ENCODE measurements at places on chromosomes 6 and 20. TPM values are rescaled to one million over a fixed set of nuclear protein-coding genes. Genes with fewer than 3 reads are reported as not detected.

The HLA-A gene
- 321 TPM for total RNA-seq

The SLA2 gene
- not detected for total RNA-seq

The POU3F2 gene
- total RNA-seq: 0.63 TPM

GRCh38 chr20:18052856-18053255 lies 4.9 kb downstream of the OVOL2 start:
- DNase-seq: no peak

The SIRPD gene
- total RNA-seq: not detected

DNA sequence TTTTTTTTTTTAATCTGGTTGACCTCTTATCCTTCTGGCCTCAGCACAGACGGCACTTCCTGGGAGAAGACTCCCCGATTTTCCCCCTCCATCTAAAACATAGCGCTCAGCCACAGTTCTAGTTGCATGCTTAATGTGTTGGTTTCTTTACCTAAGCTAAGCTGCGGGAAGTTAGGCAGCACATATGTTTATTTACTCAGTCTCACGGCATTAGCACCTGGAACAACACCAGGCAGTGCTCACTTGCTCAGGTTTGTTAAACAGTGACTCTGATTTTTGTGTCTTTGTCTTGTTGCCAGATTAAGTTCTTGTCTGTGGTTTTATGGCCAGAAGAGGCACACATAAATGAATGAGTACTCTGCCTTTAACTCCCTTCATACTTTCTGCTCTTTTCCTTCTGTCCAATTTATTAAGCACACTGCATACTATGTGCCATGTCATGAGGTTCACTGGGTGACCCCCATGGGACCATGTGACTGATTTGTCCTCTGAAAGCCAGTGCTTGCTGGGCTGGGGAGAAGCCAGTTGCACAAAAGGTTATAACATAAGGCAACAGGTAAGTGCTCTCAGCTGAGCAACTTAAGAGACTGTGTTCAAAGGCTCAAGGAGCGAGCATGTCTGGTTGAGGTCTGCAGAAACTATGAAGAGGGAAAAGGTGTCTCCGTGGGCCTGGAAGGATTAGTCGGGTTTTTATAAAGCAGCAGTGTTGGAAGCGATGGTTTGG lies 93.6 kb downstream of the RPP40 start:
- DNase-seq: no peak

The GTSF1L gene
- not detected for total RNA-seq

The SH3BGRL2 gene
- 13.2 TPM for total RNA-seq

DNA sequence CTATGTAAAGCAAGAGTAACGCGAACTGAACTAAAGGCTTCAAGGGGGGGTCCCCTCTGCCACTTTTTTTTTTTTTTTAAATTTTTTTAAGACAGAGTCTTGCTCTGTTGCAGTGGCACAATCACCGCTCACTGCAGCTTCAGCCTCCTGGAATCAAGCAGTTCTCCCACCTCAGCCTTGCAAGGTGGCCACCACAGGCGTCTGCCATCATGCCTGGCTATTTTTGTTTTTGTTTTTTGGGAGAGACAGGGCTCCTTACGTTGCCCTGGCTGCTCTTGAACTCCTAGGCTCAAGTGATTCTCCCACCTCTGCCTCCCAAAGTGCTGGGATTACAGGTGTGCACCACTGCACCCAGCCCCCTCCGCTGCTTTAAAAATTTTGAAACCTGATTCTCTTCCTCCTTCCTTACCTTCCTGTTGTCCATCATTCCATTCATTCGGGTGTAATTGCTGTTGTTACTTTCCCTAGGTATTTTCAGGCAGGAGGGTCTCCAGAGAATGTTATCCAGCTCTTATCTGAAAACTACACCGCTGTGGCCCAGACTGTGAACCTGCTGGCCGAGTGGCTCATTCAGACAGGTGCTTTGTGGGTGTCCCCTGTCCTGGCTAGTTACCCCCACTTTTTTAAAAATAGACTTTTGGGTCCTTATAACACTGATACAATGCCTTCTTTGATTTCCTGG lies 5.4 kb downstream of the NELFCD start:
- DNase-seq: no peak

The RAD21L1 gene
- total RNA-seq: 0.63 TPM

DNA sequence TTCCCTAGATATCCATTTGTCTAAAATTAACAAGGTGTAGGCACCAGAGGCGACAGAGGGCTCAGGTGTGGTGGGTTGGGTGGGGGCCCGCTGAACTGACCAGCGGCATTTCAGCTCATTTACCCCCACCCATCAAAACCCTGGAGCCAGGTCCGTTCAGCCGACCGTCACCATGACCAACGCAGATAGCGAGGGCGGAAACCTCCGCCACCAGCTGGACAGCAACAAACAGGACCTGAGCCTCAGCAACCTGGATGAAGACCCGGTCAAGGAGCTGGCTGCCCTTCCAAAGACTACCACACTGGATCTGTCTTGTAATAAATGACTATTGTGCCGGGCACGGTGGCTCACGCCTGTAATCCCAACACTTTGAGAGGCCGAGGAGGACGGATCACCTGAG lies 120.8 kb upstream of the LGSN start:
- no peak for DNase-seq

DNA sequence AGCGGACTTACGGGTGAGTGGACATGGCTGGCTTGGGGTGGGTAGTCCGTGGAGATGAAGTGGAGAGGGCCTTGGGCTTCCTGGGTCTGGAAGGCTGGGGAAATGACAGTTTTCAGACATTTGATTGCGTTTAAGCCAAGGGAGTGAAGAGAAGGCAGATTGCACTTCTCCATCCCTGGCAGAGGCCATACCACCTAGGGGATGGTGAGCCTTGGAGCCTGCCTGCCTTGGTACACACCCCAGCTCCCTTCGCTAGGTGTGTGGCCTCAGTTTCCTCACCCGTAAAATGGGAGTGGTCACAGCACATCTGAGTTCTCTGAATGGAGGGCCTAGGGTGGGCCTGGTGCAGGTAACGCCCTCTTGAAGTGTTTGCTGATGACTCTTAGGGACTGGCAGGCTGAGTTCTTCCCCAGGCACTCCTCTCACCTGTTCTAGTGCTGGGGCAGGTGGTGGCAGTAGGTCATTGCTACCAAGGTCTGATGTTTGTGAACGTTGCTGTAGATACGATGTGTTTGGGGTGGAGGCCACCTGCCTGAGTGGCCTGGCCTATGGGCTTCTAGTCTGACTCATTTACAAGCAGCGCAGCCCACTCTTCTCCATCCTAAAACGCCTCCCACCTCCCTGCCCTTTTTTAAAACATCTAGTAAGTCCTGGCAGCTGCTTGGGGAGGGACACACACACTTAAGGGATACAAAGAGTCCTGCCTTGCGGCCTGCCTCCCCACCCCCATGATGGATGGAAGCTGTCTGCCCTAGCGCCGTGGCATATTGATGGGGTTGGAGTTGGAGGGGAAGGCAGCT lies 2.3 kb downstream of the RBM38 start:
- no peak for DNase-seq

GRCh38 chr20:6525447-6526303 lies 241.8 kb upstream of the BMP2 start:
- peak; percentile 34 for DNase-seq

The RHAG gene
- not detected for total RNA-seq
